ENCODE measurements at places on chromosomes 12 and 14.

- DNase-seq, result no peak
Observed at GRCh38 chr12:48651681-48652080, 30.4 kb downstream of the KANSL2 start.

DNA sequence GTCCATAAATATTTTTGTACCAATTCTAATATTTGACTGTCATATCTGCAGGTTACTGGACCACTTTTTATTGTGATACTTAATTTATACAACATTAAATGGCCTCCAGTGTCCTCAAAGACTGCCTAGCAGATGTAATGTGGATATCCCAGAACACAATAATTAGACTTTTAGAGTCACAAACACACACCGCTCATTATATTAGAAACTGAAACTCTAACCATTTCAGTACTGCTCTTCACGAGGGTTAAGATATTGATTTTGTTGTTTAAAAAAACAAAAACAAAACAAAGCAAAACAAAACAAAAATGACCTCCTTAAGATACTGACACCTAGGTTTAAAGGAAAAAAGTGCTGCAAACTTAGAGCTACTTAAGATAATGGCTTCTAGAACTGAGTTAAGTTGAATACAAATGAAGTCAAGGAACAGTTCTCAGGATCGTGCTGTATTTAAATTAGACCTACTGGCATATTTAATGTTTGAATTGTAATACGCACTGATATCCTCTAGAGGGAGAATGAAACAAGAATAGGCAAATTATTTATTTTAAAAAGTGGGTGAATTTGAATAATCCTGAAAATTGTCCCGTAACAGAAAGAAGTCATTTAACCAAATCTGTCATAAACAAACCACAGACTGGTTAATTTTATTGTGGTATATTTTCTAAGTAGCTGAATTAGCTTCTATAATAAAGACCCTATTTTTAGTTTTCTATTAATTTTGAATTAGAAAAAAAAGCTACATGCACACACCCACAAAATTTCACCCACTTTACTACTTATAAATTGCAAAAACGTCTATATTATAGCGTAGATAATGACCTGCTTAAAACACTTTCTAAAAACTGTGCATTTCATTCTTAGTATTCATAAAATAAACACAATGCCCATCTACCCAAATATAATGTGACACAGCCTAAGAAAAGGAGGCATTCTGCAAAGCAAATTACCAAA lies 395.2 kb upstream of the DCN start:
- no peak for DNase-seq

- DNase-seq, result no peak
Observed at GRCh38 chr14:98622208-98623051, 649.6 kb downstream of the BCL11B start.

DNA sequence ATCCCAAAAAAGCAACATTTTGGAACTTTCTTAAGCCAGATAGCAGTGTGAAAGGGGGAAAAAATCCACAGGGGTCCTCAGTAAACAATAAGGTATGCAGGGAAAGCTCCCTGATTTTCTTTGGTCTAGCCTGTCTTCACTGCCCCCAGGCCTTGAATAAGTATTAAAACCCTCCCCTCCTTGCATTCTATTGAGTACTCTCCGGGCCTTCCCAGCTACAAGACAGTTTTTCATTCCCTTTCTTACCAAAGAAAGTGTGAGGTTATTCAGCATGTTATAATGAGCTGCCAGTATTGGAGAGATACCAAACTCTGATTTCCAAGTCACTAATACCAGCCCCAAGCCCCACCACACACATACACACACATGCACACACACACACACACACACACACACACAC lies 59.8 kb upstream of the KIF21A start:
- DNase-seq, result no peak

DNA sequence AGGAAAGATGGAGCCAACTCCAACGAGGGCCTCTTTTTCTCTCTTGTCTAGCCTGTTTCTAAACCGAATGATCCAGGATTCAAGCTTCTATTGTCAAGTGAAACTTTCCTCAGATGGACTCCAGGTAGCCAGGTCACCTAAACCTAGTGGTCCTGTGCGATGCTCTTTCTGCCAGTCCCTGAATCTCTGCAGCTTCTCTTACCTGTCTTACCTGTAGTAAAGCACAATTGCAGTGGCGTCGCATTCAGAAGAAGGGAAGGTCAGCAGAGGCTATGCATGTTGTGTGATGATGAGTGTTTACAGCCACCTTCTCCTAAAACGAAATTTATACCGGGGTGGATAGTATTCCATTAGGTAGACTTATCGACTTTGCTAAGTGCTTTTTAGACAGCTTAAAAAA lies 47.4 kb upstream of the TRAF3 start:
- no peak for DNase-seq

DNA sequence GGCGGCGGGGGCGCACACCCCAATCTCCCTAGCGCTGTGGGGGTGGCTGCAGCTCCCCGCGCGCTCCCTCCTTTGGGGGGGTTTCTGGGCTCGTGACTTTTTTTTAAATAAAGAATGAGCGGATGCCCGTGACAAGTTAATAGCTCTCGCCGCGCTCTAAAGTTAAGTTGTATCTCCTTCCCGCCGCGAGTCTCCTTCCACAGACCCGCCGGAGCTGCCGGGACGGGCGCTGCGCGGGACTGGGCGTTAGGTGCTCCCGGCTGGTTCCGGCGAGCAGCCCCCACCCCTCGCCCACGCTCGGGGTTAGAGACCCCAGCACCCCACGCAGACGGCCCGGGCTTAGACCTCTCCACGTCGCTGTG lies 82.6 kb upstream of the HMGA2 start:
- DNase-seq, result no peak

DNA sequence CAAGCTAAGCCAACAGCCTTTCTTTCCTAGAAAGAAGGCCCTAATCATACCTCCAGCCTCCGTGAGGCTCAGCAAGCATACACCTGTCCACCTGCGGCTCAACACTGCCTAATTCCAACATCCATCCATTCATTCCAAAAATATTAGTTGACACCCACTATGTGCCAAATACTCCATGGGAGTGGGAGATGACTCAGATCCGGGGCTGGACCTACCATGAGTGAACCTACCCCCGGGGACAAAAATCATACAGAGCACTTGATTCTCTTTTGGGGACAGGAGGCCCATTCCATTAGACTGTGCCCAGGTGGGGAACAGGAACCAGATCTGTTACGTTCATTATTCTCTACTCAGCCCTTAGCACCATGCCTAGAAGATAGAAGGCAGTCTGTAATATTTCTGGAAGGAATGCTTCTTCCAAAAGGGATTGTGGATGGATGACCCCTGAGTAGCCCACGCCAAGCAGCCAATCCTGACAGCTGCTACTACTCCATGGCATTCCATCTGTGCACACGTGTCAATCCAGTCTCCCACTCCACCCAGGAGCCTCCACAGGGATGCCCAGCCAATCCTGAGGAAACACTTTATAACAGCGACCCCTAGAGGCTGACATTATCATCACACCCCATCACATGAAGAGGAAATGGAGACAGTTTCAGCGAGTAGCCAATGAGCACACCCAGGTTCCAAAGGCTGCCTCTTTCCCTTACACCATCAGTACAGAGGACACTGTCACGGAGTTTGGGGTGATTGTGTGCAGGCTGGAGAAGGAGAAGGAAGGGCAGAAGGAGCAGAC lies 170.7 kb downstream of the ESRRB start:
- no peak for DNase-seq
